HS-5 (cell line): ENCODE measurements at places on chromosomes 1 and 21.

DNA sequence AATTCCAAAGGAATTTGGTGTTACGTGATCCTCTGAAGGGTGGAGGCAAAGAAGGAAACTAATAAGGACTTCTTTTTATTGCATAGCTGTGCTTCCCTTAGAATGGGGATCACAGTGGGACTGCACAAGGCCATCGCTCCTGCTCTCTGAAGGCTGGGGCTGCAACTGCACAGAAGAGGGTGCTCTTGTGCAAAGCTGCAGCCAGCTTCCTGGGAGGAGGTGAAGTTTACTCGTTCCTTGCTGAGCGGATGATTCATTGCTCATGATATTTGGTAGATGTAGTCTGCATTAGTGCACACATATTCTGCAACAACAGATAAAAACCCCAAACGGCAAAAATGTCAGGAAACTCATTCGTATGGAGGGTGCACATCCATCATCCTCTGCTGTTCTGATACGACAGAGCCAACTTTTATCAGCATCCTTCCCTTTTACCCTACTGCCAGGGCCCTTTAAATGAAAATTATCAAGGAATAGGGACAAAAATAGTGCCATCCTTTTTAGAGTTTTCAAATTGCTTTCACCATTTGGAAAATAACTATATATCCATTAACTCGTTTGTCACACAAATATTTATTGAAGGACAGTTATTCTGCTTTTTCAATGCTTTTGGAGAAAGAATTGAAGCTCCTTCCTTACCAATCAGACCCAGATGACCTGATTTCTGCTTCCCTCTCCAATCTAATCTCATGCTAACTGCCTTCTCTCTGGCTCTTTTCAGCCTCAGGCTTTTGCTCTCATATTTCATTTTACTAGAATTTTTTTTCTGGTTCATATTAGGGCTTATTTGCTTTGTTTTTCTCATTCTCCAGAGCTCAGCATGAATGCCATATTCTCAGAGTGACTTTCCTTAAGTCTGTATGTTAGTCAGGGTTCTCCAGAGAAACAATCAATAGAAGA, 263.6 kb downstream of the DUSP10 start:
- peak; percentile 77 for DNase-seq

DNA sequence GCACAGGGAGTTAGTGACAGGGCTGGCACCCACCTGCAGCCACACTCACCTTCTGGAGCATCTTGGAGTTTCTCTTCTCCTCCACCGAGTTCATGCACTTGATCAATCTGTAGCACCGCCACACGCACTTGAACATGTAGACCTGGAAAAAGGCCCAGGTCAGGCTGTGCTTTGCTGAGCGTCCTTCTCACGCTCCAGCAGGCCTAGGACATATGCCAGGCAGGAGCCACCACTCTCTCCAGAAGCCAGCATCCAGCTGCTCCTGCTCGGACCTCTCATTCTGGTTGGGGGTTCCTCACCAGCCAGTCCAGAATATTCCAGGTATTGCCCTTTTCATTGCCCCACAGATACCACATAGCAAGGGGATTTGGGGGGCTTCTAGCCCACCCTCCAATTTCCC, 11.7 kb upstream of the MATN1 start:
- no peak for DNase-seq

- DNase-seq, result no peak
These were observed 345.0 kb downstream of the NPHP4 start for GRCh38 chr1:5647234-5647633.

DNA sequence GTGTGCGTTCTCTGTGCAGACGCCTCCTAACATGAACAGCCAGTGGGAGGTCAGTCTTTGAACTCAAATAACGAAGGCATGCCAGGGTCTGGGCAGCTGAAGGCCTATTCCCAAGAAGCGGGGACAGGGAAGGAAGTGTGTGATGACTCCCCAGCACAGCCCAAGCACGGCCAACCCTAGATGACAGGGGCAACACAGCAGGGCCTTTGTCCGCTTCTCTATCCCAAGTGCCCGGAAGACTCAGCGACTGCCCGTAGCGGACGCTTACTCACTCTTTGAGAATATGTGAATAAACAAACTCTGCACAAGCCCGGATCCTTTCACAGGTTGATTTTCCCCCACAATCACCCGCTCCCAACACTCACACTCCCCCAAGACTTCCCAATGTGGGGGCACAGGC, 11.2 kb downstream of the C1orf198 start:
- DNase-seq, result no peak

DNA sequence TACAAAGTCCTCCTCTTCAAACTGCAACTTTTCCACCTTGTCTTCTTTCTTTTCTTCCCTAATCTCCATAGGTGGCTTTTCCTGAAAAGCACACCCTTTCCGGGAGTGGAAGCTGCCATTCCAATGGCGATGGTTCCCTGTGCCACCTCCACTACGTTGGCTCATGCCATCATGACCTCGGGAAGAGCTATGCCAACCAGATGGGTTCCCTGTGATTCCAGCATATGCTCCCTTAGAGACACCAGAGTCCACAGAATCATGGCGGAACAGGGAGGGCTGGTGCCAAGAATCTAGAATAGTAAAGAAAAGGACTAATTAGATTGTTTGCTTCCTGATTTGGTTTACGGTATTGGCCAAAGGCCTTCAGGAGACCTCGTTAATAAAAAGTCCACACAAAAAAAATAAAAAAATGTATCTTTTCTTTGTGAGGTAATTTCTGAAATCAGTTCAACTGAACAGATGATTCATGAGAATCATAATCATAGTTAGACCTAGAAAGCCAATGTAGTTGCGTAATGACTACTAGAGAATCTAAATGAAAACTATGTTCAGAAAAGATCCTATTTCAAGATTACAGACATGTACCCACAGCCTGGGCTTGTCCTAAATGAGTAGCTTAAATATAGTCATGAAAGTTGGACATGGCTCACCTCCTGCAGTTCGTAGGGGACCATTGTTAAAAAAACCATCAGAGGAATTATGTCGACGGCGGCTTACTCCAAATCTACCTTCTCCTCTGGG, 30.9 kb upstream of the CCDC17 start:
- DNase-seq, result no peak

DNA sequence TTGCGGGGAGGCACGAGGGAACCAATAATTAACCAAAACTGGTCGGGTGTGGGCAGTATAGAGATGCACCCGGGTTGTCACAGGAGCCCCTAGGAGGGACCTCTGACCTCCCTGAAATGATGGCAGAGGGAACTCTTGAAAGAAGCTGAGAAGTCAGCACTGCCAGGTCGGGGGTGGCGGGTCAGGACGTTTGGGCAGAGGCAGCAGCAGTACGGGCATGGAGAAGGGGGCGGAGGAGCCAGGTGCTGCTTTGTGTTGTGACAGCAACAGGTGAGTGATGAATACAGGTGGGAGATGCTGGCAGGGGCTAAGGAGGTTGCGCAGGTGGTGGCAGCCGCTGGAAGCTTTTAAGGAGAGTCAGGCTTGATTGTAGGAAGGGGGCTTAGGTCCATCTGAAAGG, 11.7 kb downstream of the TNFRSF1B start:
- no peak for DNase-seq

DNA sequence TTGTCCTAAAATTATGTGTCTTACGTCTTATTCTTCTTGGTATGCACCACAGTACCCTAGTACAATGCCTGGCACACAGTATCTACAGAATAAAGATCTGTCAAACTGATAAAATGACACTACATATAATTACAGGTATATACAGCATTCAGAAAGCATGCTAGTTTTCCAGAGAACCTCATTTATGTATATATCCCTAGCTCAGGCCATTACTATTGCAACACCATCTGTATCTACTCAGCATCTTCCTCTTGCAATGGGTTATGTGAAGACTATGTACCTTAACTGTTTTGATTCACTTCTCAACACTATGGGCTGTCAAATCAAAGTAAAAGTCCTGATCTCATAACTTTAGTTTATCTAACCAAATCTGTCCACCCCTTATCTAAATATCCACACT, 58.5 kb upstream of the GUCA2A start:
- DNase-seq, result no peak

DNA sequence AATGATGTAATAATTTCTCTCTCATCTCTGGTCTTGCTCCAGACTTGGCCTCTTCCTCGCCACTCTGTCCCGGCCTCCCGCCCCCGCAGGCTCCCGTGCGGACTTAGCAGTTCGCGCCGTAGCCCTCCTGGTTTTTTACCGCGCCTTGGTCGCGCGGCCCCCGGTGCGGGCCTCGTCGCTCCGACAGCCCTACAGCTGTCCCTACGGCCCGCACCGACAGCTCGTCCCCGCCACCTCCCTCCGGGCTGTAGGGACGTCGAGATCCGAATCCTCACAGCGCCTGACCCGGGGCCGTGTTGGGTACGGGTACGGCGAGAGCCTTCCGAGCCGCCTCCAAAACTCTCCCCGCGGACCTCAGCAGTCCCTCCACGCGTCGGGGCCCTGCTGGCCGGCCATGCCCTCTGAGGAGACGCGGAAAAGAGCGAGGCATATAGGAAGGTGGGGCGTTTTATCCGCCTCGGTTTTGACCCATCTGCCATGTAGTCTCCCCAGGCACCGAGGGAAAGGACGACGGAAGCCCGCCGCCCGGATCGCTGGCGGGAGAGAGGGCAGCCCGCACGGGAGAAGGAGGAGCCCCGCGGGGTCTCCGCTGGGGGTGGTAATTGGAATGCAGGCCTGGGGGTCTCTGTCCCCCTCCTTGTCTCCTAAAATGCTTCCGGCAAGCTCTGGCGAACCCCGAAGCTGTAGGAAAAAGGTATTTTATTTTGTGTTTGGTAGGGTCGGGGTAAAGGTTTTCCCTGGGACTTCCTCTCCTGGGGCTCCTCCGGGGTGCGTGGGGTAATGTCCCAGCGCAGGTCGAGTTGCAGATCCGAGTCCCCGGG, 3.3 kb downstream of the LHX4 start:
- DNase-seq, result no peak

DNA sequence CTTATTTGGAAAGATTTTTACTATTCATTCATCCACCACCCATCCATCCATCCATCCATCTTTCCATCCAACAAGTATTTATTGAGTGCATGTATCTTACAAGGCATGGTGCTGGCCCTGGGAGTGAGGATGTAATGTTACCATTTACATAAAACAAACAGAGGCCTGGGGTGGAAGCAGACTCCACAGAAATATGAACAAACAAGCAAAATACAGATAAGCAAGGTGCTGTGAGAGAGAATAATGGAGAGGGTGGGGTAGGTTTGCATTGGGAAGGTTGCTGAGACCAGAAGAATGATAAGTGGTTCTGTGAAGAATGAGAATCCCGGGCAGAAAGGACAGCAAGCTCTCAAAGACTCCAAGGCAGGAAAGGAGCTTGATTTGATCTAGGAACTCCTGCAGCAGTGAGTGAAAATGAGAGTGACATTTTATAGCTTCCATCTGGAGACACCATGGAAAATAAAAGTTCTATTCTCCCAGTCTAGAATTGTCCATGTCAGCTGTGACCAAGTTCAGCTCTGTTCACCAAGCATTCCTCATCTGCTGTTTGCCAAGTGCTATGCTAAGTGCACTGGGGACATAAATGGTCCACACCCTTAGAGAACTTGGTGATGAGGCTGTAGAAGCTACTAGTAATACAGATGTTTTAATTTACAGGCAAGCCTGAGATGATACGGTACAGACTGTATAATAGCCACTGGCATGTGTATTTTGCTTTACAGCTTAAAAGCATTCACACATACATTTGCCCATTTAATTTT, 75.3 kb downstream of the PEX14 start:
- DNase-seq, result no peak

DNA sequence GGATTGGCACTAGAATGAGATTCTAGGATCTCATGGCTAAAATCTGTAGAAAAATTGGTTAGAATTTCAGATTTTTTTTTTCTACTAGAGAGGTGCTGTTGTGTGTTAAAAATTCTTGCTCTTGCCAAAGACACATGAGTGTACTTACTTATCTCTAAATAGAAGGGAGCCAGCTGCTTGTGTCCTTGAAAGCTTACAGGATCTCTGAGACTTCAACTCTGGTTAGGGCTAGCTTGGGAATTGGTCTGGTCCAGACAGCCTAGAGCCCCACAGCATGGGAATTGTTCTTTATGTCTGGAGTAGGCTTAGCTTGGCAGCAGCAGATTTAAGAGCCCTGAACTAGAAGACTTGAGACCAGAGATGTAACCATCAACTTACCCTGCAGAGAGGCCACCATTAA, 37.3 kb downstream of the MACO1 start:
- no peak for DNase-seq

DNA sequence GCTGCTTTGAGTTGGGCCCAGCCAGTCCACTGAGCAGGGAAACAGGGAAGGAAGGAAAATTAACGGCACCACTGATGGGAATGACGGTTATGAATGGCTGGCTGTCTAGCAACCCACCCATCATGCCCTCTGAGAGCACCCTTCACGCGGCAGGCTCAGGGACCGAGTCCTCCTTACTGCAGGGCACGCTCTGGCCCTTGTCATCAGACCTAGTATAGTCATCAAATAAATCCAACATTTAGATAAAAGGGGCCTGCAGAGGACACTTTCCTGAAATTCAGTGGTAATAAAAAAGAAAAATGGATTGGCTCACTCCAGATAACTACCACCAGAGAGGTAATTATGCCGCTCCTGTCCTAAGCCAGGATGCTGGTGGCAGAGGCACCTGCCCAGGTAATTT, 509.4 kb downstream of the MATN1 start:
- DNase-seq, result no peak

- DNase-seq, result peak; percentile 34
These were observed 18.3 kb upstream of the PPIE start for GRCh38 chr1:39720094-39720999.

DNA sequence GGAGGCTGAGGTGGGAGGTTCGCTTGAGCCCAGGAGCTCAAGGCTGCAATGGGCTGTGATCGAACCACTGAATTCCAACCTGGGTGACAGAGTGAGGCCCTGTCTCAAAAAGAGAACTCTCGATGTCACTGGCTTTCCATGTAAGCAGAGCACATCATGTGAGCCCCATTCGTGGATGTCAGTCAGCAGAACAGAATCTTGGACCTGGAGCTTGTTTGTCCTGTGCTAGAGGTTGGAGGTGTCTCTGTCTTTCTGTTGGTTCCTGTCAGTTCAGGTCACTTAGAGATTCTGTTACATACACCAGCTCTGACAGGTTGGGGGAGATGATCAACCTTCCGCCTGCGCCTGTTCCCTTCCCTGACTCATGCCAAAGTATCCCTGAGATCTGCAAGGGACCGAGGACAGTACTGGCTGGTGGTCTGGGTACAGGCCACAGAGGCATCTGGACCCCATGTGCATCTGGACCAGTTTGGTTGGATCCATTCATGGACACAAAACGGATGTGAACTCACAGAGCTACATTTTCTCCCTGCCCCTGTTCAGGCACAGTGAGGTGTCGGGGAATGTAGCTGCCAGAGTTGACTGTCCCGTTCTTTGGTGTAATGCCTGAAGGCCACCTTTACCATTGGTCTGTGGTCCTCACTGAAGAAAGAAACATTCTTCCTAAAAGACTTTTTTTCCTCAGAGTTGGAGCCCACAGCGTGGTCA, 10.0 kb downstream of the ARF1 start:
- no peak for DNase-seq

GRCh38 chr1:38973659-38974437, 17.2 kb upstream of the AKIRIN1 start:
- DNase-seq, result no peak

GRCh38 chr1:107555578-107555977, 409.4 kb downstream of the VAV3 start:
- no peak for DNase-seq

DNA sequence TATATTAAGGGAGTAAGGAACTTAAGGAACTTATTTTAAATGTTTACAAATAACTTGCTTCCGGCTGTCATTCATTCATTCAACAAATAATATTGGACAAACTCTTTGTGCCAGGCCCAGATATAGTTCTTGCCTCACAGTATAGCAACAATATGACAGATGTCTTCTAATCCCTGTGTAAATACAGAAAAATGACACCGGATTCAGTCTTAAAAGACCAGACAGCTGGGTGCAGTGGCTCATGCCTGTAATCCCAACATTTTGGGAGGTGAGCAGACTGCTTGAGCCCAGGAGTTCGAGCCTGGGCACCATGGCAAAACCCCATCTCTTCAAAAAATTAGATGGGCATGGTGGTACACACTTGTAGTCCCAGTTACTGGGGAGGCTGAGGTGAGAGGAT, 23.7 kb downstream of the EIF2B3 start:
- DNase-seq, result no peak
